Myocyte (in vitro differentiated cells): ENCODE measurements at places on chromosomes 1 and 21. TPM values are rescaled to one million over a fixed set of nuclear protein-coding genes. Genes with fewer than 3 reads are reported as not detected.

The OR2L13 gene
- total RNA-seq: not detected in 2 replicates

The OSCP1 gene
- 9.4 and 11.4 TPM in 2 replicates for total RNA-seq

The C1orf141 gene
- not detected in 2 replicates for total RNA-seq

The CFHR4 gene
- total RNA-seq: not detected in 2 replicates

The DMBX1 gene
- not detected in 2 replicates for total RNA-seq

The FAM43B gene
- 0.08 TPM in 1 of 2 replicates, not detected in the other for total RNA-seq

The PAFAH2 gene
- 18.0 and 45.2 TPM in 2 replicates for total RNA-seq
